ENCODE measurements at places on chromosomes 1 and 21.

GRCh38 chr1:243216741-243217140 lies 38.3 kb downstream of the CEP170 start:
- no peak for DNase-seq

DNA sequence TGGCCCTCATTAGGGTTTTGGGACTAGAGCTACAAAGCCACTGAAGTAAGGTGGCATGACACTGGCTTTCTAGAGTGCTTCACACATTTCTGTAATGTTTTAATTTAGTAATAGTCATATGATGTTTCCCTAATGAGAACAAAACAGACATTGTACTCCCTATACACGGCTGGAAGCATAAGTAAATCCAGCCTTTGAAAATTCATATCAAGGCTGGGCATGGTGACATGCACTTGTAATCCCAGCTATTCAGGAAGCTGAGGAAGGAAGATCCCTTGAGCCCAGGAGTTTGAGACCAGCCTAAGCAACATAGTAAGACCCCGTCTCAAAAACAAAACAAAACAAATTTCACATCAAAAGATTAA lies 7.4 kb downstream of the USP48 start:
- DNase-seq = no peak

DNA sequence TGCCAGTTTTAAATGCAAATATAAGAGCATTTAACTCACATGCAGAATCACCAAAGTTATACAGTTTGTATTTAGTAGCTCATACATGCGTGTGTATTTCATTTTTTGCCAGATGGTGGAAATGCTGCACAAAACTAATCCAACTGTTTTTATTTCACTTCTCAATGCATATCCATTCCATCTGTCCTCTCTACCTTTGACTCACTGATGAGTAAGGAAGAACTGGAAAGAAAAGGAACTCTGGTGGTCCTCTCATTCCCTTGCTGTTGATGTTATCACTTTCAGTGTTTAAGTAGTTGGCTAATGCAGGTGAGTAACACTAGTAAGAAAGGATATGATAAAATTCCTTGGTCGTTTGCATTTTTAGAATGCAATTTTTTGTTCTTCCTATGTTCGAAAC lies 5.7 kb upstream of the SLC1A7 start:
- DNase-seq = peak; percentile 59

- DNase-seq = no peak
These were observed at the start of gene SFN for GRCh38 chr1:26862781-26863684. Gene SFN, plus strand, starts transcription at chr1:26863149. Its CDS starts 64 bp downstream, at chr1:26863213.

- no peak for DNase-seq
These were observed 58.1 kb downstream of the LHX4 start for GRCh38 chr1:180287988-180288705.

DNA sequence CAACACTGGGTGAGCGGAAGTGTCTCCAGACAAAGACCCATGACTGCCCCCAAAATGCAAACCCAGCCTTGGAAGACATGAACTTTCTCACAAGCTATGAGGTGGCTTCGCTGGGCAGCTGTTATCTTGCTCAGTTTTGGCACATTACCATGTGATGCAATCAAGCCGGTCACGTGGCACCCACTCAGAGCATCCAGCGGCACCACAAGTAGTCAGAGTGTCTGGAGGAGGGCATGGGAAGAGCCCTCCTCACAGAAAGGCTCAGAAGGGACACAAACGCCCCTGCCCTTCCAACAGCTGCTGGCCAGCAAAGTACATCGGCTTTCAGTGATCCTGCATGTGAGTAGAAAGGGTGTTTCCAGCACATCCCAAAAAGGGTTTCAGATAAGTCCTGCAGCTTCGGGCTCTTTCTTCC lies 145.5 kb upstream of the IRF2BP2 start:
- DNase-seq = peak; percentile 55

GRCh38 chr21:32587120-32587519 lies 1.8 kb upstream of the TCP10L start:
- DNase-seq = no peak

DNA sequence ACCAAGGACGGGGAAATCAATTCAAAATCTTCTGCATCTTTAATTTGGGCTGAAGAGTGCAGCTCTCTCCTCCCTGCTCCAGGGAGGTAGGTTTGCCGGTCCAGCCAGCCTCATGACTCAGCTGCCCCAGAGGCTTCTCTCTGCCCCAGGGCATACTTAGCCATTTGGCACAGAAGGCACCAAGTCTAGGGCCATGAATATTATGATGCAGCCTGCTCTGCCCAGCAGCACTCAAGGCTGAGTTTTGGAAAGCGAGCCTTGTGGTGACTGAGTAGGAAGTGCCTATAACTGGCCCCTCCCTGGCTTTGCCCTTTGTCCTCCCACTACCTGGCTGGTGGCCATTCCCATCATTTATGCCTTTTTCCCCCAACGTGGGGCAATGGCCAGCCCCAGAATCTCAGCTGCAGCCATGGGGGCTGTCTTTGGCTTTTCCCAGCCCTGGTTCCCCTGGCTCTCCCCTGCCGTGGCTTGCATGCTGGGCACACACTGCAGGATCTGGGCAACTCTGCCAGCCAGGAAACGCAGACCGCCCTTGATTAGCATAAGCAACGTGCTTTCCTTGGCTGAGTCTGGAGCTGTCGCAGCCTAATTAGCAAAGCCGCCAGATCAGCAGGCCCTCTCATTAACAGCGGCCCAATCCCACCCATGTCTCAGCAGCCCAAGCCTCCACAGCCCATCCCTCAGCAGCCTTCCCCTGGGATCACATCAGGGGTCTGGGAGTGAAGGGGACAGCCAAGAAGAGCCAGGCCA lies 258.6 kb upstream of the TMEM51 start:
- no peak for DNase-seq

GRCh38 chr1:66273656-66274055 lies 260.3 kb upstream of the SGIP1 start:
- DNase-seq = no peak

DNA sequence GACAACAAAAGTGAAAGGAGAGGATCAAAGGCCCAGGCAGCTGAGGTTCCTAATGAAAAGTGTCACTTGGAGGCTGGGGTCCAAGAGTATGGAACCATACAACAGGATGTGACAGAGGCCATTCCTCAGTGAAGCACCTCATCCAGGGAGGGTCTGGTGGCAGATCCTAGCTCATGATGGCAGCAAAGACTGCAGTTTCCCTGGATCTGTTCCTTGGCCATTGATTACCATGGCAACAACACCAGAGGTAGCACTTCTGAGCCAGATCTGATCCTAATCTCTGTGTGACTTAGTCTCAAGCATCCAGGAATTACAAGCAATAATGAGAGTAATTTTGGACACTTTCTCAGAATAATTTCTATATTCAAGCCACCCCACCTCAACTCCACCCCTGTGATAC lies 12.9 kb downstream of the FAM177B start:
- no peak for DNase-seq

- no peak for DNase-seq
These were observed 35.7 kb downstream of the ETS2 start for GRCh38 chr21:38841472-38841871.

DNA sequence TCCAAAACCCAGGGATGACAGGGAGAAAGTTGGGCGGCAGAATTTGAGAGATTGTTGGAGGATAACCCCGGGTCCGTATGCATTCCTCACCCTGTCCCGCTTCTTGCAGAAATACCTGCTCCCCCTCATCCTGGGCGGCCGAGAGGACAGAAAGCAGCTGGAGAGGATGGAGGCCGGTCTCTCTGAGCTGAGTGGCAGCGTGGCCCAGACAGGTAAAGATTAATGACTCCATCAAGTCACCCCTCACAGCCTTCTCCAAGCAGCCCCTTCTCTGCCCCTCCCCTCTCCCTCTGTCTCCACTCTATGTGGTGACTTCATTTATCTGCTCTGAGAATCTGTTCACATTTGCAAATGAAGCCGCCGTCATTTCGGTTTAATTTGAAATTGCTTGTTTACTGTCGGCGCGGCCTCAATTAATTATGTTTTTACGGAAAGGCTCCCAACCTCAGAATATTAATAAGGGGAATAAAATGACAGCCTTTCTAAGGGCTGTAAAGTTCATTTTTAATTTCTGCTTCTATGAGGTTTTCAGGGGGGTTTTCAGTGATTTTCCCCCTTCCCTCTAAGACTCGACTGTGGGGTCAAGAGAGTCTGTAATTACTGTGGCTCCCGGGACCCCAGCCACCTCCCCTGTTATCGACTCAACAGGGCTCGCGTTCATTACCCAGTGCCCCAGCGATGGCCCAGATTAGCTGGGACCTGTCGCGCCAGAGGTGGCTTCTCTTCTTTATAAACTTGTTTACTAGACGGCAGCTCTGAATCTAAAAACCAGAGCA lies 148.3 kb downstream of the PEX14 start:
- no peak for DNase-seq

- DNase-seq = no peak
These were observed 20.5 kb upstream of the KCNE2 start for GRCh38 chr21:34343347-34343746.

DNA sequence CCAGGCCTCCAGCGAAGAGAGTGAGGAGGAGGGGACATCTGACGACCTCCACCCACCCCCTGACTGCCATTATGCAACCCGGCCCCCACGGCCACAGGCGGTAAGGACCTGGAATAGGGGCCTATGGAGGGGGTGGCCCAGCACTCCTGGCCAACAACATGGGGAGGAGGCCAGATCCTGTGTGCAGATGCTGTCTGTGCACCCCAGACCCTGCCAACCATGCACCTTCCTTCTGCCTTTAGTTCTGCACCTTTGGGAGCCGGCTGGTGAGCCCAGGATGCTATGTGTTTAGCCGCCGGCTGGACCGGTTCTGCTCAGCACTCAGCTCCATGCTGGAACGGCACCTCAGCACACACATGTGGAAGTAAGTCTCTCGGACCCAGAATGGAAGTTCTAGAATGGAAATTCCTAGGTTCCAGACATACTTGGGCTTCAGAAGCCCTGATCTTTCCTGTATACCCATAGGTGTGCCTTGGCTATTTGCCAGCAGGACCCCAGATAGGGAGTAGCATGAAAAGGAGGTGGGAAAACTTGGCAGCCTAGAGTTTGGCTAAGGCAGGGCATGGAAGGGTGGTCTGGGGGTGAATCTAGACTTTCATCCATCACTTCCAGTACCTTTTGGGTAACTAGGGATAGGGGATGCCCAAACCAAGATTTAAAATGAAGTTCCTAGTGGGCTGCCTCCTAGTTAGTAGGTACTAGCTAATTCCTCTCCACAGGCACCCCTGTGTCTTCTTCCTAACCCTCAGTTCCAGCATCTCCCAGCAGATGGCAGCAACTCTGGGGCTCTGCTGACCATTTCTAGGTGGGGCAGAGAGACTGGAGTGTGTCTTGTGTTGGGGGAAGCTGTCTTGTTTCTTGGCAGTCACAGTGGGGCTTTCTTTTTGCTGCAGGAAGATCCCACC lies 3.6 kb upstream of the CYB561D1 start:
- peak; percentile 66 for DNase-seq

DNA sequence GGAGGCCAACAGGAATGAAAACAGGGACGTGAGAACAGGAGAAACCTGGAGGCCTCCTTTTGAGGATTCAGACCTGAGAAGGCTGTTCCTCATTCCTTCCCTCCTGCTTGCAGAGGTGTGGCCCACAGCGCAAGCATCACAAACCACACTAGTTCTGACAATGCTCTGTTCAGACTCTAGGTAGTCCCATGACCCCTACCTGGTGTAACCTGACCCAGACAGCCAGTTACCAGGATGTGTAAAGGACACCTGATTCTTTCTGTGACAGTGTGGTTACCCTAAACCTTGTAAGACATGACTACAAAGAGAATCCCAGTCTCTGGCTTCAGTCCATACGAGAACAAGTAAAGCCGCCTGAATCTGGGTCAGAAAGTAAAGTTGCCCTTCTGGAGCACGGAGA lies 3.2 kb downstream of the MECR start:
- DNase-seq = no peak

GRCh38 chr1:9586147-9586766 lies 2.5 kb upstream of the TMEM201 start:
- DNase-seq = no peak

- no peak for DNase-seq
These were observed 102.2 kb downstream of the TSEN15 start for GRCh38 chr1:184153731-184154130.

GRCh38 chr1:221863635-221864034 lies 121.7 kb upstream of the DUSP10 start:
- DNase-seq = no peak

DNA sequence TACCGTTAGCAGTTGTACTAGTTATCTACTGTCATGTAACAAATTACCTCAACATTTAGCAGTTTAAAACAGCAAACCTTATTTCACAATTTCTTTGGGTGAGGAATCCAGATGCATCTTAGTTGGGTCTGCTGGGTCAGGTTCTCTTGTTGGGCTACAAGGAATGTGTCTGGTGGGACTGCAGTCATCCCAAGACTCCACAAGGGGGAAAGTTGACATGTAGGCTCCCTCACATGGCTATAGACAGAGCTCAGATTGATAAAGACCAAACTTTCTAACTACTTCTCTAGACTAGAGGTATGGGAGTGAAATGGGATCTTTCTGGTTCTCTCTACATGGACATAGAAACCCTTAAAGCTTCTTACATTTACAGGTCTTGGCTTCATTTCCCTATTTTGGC lies 160.9 kb downstream of the UCK2 start:
- no peak for DNase-seq

- no peak for DNase-seq
These were observed 556 bp downstream of the IFI44 start for GRCh38 chr1:78650114-78650660.

- no peak for DNase-seq
These were observed 62.2 kb upstream of the WLS start for GRCh38 chr1:68294367-68295066.

- DNase-seq = peak; percentile 85
These were observed at the start of gene S100A10 for GRCh38 chr1:151993734-151994496. Gene S100A10, minus strand, starts transcription at chr1:151993859. Its CDS starts 7,629 bp downstream, at chr1:151986230.

GRCh38 chr1:69739251-69739605 lies 171.5 kb downstream of the LRRC7 start:
- DNase-seq = peak; percentile 48

DNA sequence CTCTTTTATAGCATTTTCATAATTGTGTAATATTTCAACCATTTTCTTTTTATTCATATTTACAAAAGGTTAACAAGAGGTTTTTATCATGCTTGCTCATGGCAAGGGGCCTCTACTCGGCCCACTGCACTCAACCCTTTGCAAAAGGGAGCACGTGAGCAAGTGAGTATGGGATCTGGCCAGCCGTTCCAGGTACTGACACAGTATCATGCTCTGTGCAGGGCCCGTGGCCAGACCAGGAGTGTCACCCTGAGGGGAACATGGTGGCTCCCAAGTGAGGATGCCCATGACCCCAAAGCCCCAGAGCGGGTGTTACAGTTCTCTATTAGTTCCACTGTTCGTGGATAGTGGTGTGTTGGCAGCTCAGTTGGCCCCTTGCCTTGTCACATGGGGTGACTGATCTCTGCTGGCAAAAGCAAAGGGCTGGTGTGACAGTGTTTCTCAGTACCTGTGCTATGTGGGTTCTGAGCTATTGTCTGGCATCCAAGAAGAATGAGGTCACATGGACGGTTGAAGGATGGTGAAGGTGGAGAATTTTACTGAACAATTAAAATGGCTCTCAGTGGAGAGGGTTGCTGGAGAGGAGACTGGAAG lies 777.2 kb upstream of the ADAMTS5 start:
- DNase-seq = no peak

- DNase-seq = peak; percentile 45
These were observed 69.3 kb upstream of the WARS2 start for GRCh38 chr1:119209596-119210295.

Data from fibroblast of skin of back (primary cell).